ENCODE measurements at places on chromosomes 3 and 15. TPM values are rescaled to one million over a fixed set of nuclear protein-coding genes. Genes with fewer than 3 reads are reported as not detected.

- H3K36me3 ChIP-seq: no peaks in the 10 kb centered on the region
- no peak for DNase-seq
- no peak overlapping the region for H3K4me3 ChIP-seq
- H3K27ac ChIP-seq: no peak overlapping the region
- peaks cover 10% of the 10 kb centered on the region for H3K4me1 ChIP-seq
Observed at GRCh38 chr3:64653101-64653500, 34.7 kb downstream of the ADAMTS9 start.

DNA sequence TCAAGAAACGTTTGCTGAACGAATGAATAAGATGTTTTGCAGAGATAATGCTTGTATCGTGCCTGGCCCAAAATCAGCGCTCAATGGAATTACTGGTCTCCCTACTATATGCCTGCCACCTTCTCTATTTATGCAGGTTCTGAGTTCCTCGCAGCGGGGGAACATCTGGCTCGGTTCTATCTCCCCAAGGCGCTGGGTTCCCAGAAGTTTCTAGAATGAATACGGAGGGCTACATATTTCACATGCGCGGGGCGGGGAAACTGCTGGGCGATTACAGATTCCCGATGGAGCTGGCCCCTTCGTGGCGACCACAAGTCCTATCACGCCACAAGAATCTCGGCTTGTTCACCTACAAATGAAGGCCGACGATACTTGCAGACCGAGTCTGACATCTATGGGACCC, 411 bp upstream of the EIF2B5 start:
- no peaks in the 10 kb centered on the region for H3K27me3 ChIP-seq
- no peaks in the 10 kb centered on the region for H3K36me3 ChIP-seq

Gene KLHL40
- total RNA-seq: not detected

DNA sequence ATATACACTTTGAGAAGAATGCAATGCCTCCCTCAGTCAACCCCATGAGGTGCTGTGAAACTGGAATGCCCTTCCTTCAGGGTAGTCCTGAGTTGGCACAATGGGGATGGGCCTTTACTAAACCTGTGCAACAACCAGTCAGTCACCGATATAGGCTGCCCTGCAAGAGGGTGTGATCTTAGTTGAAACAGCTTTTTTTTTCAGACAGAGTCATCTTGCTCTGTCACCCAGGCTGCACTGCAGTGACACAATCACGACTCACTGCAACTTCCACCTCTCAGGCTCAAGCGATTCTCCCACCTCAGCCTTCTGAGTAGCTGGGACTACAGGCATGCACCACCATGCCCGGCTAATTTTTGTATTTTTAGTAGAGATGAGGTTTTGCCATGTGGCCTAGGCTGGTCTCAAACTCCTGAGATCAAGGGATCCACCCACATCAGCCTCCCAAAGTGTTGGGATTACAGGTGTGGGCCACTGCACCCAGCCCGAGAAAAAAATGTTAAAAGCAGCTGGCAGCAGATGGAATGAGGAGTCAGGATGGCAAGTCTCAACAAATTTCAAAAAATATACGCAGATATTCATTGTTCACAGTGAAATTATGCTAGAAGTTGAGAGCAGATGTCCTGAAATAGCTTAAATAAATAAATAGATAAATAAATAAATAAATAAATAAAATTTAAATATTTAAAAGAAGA, 31.8 kb downstream of the MYO5A start:
- no peaks in the 10 kb centered on the region for H3K36me3 ChIP-seq
- no peaks in the 10 kb centered on the region for H3K4me1 ChIP-seq
- no peaks in the 10 kb centered on the region for H3K27me3 ChIP-seq
- DNase-seq: no peak

Gene SPINT1
- 2.0 TPM for total RNA-seq

DNA sequence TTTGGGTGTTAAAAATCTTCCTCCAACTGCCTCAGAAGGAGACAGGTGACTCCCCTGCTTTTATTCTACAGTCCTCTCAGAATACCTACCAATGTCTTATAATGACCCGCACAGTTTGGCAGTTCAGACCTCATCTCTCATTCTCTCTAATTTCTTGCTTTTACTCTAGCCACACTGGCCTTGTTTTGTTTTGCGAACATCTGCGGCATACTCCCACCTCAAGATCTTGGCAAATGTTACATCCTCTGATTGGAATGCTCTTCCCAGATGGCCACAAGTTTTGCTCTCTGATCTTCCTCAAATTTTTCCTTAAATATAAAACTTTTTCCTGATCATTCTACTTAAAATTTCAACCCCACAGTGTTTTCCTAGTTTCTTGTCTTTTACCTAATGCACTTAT, 94.1 kb downstream of the PLSCR2 start:
- H3K4me1 ChIP-seq: no peaks in the 10 kb centered on the region
- H3K27ac ChIP-seq: no peak overlapping the region
- no peak overlapping the region for H3K4me3 ChIP-seq
- H3K27me3 ChIP-seq: no peaks in the 10 kb centered on the region

DNA sequence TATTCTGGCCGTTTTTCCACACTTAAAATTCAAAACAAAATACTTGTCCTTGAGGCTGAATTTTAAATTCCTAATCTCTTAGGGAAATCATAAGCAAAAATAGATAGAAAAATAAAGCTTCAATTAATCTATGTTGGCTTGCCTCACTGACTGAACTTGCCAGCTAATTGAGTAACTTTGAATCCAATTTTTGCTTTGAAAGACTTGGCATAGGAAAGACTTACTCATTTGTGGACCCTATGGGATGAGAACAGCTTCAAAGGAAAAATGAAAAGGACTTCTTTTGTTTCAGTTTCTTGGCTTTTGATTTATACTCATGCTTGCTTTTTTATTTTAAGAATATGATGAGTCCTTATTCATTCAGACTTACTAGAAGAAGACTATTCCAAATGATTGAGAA, 370.7 kb upstream of the RARB start:
- H3K27me3 ChIP-seq: no peaks in the 10 kb centered on the region
- no peak overlapping the region for H3K27ac ChIP-seq
- H3K4me1 ChIP-seq: no peaks in the 10 kb centered on the region
- DNase-seq: no peak

DNA sequence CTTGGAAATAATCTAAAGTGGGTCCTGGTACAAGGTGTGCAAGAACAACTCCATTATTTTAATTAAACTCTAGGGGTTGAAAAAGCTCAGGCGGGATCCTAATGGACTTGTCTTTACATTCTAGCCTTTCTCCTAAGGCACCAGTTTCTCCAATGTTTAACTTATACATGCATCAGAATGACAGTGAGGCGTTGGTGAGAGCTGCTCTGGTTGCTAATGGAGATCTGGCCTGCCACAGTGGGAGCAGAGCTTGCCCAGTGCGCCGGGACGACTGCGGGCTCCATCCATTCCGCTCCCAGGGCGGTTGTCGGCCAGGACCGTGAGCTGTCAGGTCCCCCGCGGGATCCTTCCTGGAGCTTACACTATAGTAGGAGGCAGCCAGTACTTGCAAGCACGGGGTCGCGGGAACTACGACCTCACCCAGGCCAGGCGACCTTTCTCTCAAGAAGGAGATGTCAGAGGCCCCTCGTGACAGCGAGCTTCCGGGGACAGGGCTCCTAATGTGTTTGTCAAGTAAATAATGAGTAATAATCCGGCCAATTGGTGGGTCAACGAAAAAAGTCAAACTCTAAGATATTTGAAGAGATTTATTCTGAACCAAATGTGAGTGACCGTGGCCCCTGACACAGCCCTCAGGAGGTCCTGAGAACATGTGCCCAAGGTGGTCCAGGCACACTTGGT, 991 bp upstream of the HIGD1A start:
- H3K4me3 ChIP-seq: peak overlapping the region; percentile 69
- peak overlapping the region; percentile 90 for H3K27ac ChIP-seq
- no peaks in the 10 kb centered on the region for H3K27me3 ChIP-seq
- no peaks in the 10 kb centered on the region for H3K36me3 ChIP-seq
- DNase-seq: peak; percentile 29

Gene GASK1A
- 65.8 TPM for total RNA-seq

GRCh38 chr15:90647326-90647725, 69.8 kb upstream of the BLM start:
- no peaks in the 10 kb centered on the region for H3K27me3 ChIP-seq
- no peak for DNase-seq
- no peaks in the 10 kb centered on the region for H3K36me3 ChIP-seq
- H3K27ac ChIP-seq: no peak overlapping the region
- H3K4me1 ChIP-seq: peaks cover 4% of the 10 kb centered on the region
- H3K4me3 ChIP-seq: no peak overlapping the region

GRCh38 chr15:49688135-49688790, 67.4 kb downstream of the DTWD1 start:
- no peaks in the 10 kb centered on the region for H3K4me1 ChIP-seq
- H3K4me3 ChIP-seq: no peak overlapping the region
- no peaks in the 10 kb centered on the region for H3K27me3 ChIP-seq
- no peak overlapping the region for H3K27ac ChIP-seq
- DNase-seq: no peak

- H3K4me3 ChIP-seq: no peak overlapping the region
- DNase-seq: no peak
- H3K36me3 ChIP-seq: no peaks in the 10 kb centered on the region
Observed at GRCh38 chr15:99328106-99329072, 77.1 kb downstream of the LRRC28 start.

Gene TTBK2
- 28.5 TPM for total RNA-seq

DNA sequence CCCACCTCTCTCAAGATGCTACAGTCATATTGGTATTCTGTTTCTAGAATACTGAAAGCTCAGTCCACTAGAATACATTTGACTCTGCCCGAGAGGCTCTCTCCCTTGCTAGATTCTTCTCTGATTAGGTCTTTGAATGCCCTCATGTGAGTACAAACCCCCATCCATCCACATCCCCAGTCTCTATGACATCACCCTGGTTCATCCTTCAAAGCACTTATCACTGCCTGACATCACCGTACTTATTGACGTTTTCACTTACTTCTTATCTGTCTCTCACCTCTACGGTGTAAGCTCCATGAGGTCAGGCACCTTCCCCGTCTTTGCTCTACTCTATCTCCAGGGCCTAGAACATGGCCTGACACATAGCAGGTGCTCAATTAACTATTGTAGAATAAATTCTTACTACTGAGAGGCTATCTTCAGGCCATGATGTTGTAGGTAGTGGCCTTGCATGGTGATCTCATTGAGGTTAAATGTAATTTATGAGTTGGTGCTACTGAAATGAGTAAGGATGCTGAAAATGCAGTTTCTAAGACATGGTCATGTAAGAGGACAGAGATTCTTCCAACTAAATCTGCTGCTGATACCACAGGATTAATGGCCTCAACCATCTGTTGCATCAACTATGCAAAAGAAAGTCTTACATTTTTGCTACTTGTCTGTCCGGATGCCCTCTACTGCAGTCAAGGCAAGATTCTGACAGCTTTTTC, 26.8 kb downstream of the EOGT start:
- no peaks in the 10 kb centered on the region for H3K4me1 ChIP-seq
- H3K4me3 ChIP-seq: no peak overlapping the region
- H3K36me3 ChIP-seq: no peaks in the 10 kb centered on the region
- H3K27me3 ChIP-seq: no peaks in the 10 kb centered on the region
- H3K27ac ChIP-seq: no peak overlapping the region
- DNase-seq: no peak

Data from uterus (tissue), 4 donors.